ENCODE measurements at places on chromosomes 4 and X.

DNA sequence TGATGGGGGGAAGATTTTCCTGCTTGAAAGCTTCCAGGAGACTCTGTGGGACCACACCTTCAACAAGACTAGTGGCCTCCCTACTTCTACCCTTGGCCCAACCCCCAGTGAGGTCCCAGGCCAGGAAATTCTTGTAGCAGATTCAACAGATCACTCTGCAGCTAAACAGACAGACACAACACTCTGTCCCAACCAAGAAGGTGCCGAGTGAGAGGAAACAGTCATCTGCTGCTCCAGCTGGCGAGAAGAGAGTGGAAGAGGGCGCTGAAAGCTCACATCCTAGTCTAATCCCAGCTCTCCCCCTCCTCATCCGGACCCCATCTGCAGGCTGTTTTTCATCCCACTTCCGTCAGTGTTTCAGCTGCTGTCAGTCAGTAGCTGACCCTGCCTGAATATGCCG, 63.4 kb downstream of the CHRDL1 start:
- DNase-seq, result no peak

- no peak for DNase-seq
These were observed 54.1 kb downstream of the C4orf51 start for GRCh38 chr4:145734031-145734430.

DNA sequence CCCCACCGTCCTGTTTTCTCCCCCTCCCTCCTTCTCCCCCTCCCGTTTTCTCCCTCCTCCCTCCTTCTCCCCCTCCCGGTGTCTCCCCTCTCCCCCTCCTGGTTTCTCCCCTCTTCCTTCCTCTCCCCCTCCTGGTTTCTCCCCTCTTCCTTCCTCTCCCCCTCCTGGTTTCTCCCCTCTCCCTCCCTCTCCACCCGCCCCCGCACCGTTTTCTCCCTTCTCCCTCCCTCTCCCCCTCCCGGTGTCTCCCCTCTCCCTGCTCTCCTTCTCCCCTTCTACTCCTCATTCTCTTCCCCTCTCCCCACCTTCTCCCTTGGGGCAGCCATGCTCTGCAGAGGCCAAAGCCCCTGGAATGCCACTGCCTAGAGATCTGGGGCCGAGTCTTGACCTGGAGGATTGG, 12.2 kb downstream of the SH3TC1 start:
- no peak for DNase-seq

- DNase-seq, result no peak
These were observed 341.1 kb downstream of the IL15 start for GRCh38 chr4:141977433-141977832.

- DNase-seq, result no peak
These were observed 1.2 kb downstream of the METAP1 start for GRCh38 chr4:98996765-98997068.

DNA sequence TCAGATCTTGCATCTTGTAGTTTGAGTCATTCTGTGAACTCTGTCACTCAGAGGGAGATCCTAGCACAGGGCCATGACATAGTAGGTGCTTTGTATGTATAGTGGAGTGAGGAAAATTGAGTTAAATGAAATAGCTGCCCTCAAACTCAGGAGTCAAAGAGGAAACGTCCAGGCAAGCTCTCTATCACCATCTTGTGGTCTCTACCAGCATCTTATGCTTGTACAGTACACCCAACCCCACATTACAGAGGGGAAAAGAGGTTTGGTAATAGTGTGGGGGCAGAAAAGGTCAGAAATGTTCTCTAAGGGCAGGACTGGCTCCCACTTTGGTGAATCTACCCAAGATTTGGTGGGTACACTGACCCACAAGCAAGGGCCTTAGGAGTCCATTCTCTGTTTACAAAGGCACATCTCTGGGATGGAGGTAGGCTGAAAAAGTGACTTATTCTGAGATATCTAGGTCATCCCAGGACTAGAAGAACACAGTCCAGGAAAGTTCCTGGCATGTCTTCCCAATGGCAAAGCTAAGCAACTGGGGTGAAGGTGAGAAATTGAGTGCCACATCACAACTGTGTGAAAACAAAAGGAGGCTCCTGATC, 131.8 kb downstream of the OR13H1 start:
- DNase-seq, result no peak

DNA sequence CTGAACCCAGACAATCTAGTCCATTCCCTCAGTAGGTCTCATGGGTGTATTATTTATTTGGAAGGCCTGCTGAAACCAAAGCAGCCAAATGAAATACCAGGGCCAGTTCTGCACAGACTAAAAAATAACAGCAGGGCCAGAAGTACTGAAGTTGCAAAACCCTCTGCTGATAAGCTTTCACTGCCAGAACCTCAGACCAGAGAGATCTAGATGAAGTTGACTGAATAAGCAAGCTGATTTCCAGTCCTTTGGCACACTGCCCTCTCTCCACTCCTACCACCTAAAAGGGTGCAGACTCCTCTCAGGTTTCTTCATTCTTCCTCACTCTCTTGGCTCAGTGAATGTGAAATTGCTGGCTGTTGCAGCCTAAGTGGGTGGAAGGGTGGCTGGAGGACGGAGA, 276.7 kb upstream of the KLF3 start:
- peak; percentile 87 for DNase-seq

DNA sequence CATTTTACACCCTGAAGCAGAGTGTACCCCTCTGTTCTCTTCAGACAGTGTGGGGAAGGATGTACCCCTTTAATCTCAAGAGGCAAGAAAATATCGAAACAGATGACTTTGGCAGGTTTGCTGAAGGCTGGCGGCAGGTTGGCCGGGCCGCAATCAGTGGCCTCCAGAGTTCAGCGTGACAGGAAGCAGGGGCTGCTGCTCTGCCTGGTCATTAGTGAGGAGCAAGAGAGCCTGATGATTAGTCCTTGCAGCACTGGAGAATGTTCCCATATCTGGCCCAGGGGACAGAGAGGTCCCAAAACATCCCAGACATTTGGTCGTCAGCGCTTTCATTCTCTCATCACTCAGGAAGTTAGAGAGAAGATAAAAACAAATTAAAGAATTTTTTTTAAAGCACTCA, 352.8 kb downstream of the SPRY1 start:
- peak; percentile 48 for DNase-seq

DNA sequence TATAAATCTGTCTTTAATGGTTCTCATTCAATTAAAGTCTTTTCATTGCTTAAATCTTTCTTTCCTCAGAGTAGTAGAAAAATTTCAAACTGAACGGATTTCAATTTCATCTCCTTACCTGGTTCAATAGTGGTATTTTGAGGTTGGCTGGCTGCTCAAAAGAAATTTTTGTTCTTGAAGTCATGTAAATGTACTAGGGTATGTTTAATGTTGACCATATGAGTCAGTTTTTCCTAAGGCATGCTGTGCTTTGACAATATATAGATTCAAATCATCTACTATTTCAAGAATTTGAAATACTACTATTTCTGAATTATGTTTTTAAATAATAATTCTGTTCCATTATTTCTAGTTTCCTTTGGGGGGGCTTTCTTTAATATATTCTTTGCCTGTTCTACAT, 105.5 kb downstream of the PACRGL start:
- no peak for DNase-seq

Data from aorta (tissue), 5 donors.